ENCODE measurements at places on chromosomes 12 and 14.

DNA sequence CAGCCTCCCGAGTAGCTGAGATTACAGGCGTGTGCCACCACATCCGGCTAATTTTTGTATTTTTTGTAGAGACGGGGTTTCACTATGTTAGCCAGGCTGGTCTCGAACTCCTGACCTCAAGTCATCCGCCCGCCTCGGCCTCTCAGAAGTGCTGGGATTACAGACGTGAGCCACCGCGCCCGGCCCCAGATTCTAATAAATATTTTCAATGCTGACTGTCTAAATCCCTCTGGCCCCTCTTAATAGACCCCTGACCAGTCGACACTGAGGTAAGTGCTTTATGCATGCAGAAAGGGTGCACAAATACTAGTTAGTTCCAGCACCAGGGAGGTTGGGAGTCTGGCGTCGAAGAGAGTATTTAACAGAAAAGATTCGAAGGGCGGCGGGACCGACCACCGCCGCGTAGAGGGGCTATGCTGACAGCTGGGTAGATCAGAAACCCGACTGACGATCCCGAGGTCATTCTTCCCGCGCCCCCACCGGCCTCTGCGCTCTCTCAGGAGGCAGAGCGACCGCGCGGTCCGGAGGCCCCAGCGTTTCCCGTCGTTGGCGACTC is 1.1 kb upstream of the SPATS2 start:
- no peak for DNase-seq

DNA sequence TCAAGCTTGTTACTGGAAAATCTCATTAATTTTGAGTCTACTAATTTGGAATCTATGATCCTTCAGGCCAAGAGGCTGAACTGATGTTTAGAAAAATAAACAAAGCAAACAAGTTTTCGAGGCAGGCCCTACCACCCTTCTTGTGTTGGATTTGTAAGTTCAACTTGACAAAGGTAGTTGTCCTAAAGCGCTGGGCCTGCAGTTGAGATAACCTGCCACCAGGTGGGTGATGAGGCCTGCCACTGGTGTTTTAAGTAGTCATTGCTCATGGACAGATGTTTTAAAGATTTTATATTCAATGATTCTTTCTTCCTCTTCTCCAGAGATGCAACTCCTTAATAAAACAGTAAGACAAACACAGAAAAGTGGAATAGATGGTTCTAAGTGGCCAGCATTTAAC is 19.4 kb downstream of the ACVRL1 start:
- DNase-seq = no peak

- no peak for DNase-seq
Observed at GRCh38 chr12:132491761-132492378, 1.9 kb downstream of the FBRSL1 start.

DNA sequence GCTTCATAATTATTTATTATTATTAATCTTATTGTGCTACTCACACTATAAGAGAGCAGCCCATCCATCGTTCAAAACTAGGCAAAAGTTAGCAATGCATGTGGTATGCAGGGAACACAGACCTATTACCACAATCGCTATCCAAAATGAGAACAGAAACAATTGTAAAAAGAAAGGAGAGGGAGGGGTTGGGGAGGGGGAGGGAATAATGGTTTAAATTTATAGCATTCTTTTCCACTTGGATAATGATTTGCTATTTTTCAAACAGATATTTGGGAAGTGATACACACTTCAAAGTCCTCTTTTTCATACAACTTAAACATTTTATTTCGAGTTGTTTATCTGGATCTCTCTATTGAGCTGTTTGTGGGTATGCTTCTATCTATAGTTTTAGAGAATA is 248.6 kb upstream of the SOX5 start:
- no peak for DNase-seq

GRCh38 chr12:60174476-60174875 is 578.6 kb downstream of the SLC16A7 start:
- no peak for DNase-seq

DNA sequence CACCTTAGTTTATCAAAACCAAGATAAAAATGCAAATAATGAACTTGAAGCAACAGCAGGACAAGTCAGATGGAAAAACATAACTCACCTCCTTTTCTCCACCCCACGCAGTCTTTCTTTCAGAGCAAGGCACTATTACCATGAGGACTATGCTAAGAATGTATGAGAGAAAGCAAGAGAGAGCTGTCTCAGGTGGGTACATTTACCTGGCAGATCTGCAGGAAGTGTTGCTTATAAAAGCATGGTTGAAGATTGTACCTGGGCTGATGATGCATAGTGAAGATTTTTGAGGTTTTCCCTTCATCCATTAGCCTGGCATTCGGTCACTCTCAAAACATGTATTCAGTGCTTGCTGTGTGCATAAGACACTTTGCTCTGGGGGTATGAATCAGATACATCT is 68.8 kb upstream of the IFNG-AS1 start:
- DNase-seq = no peak

- no peak for DNase-seq
Observed at GRCh38 chr14:59278111-59278510, 89.6 kb downstream of the DAAM1 start.

- no peak for DNase-seq
Observed at GRCh38 chr14:61218157-61218556, 63.0 kb downstream of the TMEM30B start.

DNA sequence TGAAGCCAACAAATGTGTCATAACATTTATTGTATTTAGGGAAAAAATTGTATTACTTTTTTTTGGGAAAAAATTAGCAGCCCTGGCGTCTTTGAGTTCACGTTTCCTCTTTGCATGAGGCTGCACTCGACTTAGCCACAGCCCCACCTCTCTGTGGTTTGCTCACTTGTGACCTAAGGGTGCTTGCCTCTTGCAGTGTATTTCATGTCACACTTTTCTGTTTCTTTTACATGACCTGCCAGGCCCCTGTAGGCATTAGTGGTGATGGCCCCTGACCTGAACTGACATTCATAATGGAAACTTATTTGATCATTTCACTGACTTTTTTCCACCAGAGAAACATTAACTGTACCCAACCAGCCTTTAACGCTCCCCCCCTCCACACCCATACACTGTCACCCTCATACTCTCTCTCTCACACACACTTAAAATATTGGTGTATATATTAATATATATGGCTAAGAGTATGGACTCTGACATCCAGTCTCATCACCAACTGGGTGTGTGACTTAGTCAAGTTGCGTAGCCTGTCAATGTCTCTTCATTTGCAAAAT is 122.9 kb downstream of the PRKCH start:
- no peak for DNase-seq

GRCh38 chr12:109717390-109718357 is 4.0 kb downstream of the FAM222A start:
- no peak for DNase-seq

GRCh38 chr12:107435072-107435471 is 250.5 kb upstream of the PWP1 start:
- no peak for DNase-seq

DNA sequence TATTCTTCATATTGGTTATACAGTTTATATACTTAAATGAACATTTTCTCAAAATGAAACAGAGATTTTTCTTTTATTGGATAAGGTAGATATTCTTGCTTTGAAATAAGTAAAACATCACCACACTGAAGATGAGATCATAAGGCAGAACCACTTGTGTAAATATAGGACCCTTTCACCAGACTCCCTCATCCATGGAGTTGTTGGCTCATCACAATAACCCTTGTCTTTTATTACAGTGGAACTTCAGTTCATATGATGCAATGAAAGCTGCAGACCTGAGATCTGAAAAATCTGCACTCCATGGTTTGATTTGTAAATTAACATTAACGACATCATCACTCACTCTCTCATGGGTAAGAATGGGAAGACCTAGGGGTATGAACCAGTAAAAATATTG is 51.9 kb upstream of the DBX2 start:
- no peak for DNase-seq

- DNase-seq = peak; percentile 34
Observed at GRCh38 chr12:129067491-129067890, 214.2 kb downstream of the GLT1D1 start.

All from NCI-H187 (cell line).